ENCODE measurements at places on chromosomes 16 and 17.
A peak's percentile ranks its signal among the peaks of the same experiment; 100 is the strongest.

DNA sequence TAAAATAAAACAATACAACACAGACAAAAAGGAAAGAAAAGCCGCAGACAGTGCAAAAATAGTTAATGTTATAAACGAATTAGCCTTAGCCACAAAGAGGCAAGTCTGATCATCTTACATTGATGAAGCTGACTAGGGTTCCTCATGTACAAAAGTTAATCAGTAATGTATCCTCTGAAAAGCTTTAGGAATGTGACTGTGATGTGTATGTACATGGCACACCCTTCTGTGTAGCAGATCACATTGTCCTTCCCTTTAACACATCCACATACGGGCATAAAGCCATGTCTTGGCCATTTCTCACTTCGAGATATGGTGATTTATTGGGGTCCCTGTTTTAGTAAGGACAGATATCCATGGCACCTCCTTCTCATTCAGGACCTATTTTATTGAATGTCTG lies 1327.5 kb upstream of the CDH8 start:
- DNase-seq = no peak

- peak; percentile 50 for DNase-seq
These were observed 73.4 kb upstream of the TNRC6C start for GRCh38 chr17:77884967-77885641.

- no peak for DNase-seq
These were observed 10.8 kb upstream of the APOH start for GRCh38 chr17:66240013-66240412.

GRCh38 chr17:43879723-43880419 lies 27.5 kb downstream of the MPP2 start:
- no peak for DNase-seq

- peak; percentile 85 for DNase-seq
These were observed 10.7 kb downstream of the TBX2 start for GRCh38 chr17:61410141-61411010.

DNA sequence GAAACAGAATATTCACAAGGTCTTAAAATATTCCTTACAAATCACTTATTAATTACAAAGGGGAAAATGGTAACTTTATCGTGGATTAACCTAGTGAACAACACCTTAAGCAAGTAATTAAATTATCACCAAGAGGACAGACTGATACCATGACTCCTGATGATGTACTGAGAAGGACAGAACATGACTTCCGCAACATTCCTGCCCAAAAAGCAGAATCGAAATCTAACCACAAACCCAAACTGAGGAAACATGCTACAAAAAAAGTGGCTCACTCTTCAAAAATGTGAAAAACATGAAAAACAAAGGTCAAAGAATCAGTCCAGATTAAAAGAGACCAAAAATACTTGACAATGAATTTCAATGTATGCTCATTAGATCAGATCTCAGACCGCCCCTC lies 151.5 kb downstream of the AATF start:
- DNase-seq = no peak

DNA sequence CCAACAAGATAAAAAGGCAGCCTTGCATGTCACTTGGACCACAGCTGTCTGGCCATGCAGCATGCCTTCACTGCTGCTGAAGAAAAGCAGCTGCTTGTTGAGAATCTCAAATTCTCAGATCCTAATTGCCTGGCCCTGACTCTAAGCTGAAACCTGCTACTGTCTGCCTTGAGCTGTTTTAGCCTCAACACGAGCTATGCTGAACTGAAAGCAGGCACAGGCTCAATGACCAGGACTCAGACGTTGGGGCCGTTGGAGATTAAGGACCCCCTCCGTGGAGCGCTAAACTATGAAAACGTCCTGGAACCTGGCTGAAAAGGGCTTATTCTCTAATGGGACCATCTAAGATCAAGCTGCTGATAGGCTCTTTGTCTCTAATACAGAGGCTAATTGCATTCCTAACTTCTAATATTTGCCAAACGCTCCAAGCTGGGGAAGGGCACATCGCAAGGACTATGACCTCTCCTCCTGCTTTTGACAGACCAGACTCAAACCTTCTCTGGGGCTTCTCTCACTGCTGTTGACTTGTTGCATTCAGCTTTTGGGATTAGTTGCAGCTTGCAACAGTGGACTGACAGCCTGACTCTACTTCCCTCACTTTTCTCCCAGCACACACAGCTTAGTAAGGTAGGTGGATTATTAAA lies 4.6 kb upstream of the PLK1 start:
- DNase-seq = no peak

DNA sequence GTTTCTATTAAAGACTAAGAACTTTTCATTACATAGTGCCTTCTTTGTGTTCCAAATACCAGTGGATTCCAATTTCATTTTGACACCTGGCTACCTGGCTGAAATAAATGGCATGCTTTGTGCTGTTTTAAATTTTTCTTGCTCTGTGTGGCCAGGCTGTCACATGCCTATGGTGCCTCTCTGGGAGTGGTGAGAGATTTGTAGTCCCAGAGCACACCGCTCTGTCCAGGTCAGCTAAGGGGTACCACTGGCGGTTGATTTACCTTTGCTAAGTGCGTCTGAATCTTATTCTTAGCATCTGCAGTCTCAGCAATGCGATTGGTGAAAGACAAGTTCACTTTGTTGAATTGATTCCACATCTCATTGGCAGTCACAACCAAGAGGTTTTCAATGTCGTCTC lies 29.4 kb downstream of the TEKT3 start:
- no peak for DNase-seq
